ENCODE measurements at places on chromosomes 3 and 15.

DNA sequence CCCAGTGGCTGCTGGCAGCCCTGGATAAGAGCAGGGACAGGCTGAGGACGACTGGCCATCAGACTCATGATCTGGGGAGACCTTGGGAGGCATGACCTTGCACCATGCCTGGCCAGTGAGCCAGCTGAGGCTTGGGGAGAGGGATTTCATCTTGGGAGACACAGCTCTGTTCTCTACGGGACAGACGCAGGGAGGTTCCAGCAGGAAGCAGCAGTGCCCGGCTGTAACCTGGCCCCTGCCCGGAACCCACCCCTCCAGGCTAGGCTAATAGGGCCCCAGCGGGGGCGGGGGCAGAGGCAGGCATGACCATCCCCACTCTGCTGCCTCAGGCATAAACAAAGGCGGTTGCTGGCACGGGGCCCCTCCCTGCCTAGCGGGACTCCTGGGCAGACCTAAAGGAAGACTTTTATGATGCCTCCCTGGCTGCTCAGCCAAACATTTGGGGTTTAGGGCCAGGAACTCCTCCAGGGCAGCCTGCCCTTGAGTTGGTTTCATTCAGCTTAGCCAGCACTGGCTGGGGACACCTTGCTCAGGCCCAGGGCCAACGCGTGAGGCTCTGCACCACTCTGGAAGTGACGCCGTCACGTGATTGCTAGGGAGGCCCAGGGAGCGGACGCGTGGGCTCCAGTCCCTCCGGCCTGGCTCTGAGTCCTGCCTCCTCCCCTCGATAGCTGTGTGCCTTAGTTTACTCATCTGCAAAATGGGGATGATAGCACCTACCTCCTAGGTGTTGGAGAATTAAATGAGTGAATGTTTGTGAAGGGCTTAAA lies 27.6 kb downstream of the HDAC11 start:
- peaks cover 3% of the 10 kb centered on the region for H3K27me3 ChIP-seq
- no peak overlapping the region for H3K4me3 ChIP-seq
- no peaks in the 10 kb centered on the region for H3K36me3 ChIP-seq
- H3K4me1 ChIP-seq, result no peaks in the 10 kb centered on the region
- no peak overlapping the region for H3K27ac ChIP-seq

DNA sequence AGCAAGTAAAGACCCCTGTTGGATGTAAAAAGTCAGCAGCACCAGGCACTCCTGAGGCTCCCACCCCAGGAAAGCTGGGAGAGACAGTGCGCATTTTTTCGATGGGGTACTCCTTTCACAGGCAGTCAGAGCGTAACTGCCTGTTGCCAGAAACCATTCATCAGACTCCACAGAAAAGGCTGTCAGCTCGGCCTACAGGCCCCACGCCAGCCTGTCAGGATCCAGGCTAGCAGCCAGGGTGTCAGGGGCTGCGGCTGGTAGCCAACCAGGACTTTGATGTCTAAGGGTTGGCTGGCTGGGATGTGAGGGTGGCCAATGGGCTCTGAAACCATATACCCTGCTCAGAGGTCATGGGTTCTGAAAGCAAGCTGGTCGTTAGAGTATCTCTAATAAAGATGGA lies 164.5 kb downstream of the WNT5A start:
- H3K36me3 ChIP-seq, result no peaks in the 10 kb centered on the region
- no peak overlapping the region for H3K27ac ChIP-seq
- no peaks in the 10 kb centered on the region for H3K4me1 ChIP-seq
- no peak for DNase-seq
- H3K27me3 ChIP-seq, result no peaks in the 10 kb centered on the region

DNA sequence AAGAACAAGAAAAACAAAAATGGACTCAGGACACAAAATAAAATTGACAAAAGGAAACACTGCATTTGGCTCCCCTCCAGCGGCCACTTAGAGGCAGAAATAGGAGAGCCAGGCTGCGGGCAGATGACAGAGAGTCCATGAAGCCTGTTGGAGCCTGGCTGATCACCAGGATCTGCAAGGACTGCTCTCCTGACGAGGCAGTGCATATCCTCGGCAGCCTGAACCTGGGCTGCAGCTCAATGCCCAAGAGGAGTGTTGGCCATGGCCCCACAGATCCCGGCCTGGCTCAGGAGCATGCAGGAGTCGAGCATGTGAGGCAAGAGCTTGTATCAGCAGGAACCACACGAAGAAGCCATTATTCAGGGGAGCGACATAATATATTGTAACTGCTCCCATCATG lies 199.8 kb downstream of the STT3B start:
- no peak for DNase-seq
- no peaks in the 10 kb centered on the region for H3K36me3 ChIP-seq
- H3K4me3 ChIP-seq, result no peak overlapping the region
- H3K27ac ChIP-seq, result no peak overlapping the region

GRCh38 chr15:82803793-82804574 lies 1.9 kb downstream of the FSD2 start:
- DNase-seq, result no peak
- H3K27ac ChIP-seq, result no peak overlapping the region
- H3K36me3 ChIP-seq, result no peaks in the 10 kb centered on the region
- no peak overlapping the region for H3K4me3 ChIP-seq
- H3K27me3 ChIP-seq, result peaks cover 62% of the 10 kb centered on the region

DNA sequence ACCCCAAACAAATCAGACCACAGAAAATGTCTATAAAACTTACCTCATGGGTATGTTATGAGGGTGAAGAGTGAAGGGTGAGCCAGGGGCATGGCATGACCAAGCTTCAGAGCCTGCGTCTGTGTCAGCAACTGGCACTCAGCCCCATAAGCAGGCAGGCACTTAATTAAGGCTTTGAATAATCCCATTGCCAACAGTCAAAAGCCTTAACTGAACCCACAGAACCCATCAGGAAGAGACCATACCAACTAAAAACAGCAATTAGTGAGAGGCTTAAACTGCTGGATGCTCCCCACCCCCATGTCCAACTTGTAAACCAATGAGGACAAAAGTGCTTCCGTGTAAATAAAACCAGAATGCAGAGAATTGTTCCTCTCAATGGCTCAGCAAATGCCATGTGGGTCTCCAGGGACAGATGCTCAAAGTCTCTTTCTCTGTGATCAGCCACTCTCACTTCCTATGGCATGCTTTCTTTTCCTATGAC lies 126.0 kb downstream of the MYLK start:
- no peak for DNase-seq
- H3K4me3 ChIP-seq, result no peak overlapping the region
- H3K27ac ChIP-seq, result no peak overlapping the region
- no peaks in the 10 kb centered on the region for H3K36me3 ChIP-seq
- H3K27me3 ChIP-seq, result peaks cover 32% of the 10 kb centered on the region
- H3K4me1 ChIP-seq, result peaks cover 12% of the 10 kb centered on the region

DNA sequence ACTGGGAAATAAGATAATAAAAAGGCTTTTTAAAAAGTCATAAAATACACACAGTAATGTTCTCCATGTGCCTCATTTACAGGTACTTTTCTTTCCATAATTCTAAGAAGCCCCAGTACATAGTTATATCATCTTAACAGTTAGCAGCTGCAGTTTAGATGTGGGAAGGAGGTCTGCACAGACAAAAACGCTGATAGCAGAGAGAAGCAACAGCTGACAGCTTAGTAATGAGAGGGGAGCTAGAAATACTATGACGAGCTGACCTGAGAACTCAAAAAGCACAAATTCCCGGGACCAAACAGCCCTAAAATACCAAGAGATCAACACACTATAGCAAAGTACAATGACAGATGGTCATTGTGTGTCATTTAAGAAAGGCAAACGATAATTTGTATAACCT lies 36.7 kb upstream of the ARHGEF3 start:
- H3K27me3 ChIP-seq, result no peaks in the 10 kb centered on the region
- H3K27ac ChIP-seq, result no peak overlapping the region
- H3K36me3 ChIP-seq, result peaks cover 19% of the 10 kb centered on the region

DNA sequence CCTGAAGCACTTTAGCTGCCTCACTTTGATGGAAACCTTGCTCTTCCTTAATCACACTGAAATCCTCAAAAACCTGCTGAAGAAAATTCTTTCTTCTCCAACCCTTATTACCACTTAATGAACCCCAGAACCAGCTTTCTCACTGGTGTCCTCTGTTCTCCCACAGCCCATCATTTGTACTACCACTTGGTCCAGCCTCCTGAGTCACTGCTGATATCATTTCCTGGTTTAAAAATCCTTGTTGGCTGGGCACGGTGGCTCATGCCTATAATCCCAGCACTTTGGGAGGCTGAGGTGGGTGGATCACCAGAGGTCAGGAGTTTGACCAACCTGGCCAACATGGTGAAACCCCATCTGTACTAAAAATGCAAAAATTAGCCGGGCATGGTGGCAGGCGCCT lies 418.6 kb upstream of the KCNMB2 start:
- no peaks in the 10 kb centered on the region for H3K36me3 ChIP-seq
- no peak overlapping the region for H3K27ac ChIP-seq
- H3K4me3 ChIP-seq, result no peak overlapping the region

DNA sequence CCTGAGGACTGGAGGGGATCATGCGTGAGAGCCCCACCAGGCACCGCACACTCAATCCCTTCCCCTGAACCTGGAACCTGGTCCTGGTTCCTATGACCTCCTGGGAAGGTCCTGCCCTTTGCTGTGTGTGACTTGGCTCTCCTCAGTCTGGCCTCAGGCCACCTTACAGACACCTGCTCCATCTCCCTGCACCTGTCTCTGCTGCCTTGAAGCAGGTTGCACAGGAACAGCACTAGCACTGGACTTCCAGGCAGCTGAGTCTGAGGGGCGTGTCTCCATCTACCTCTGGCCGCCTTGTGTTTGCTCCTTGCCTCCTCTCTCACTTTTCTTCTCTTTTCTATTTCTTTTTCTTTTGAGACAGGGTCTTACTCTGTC lies 15.4 kb downstream of the PSTPIP1 start:
- no peak for DNase-seq
- H3K4me3 ChIP-seq, result no peak overlapping the region
- H3K4me1 ChIP-seq, result peaks cover 87% of the 10 kb centered on the region
- H3K27me3 ChIP-seq, result no peaks in the 10 kb centered on the region
- H3K36me3 ChIP-seq, result peaks cover 51% of the 10 kb centered on the region

GRCh38 chr15:98772895-98773294 lies 124.6 kb downstream of the IGF1R start:
- no peak for DNase-seq
- H3K27ac ChIP-seq, result no peak overlapping the region
- no peak overlapping the region for H3K4me3 ChIP-seq
- H3K4me1 ChIP-seq, result peaks cover 20% of the 10 kb centered on the region
- H3K27me3 ChIP-seq, result no peaks in the 10 kb centered on the region
- no peaks in the 10 kb centered on the region for H3K36me3 ChIP-seq

GRCh38 chr3:169120928-169121327 lies 542.6 kb downstream of the MECOM start:
- no peaks in the 10 kb centered on the region for H3K36me3 ChIP-seq
- H3K27me3 ChIP-seq, result no peaks in the 10 kb centered on the region
- H3K4me3 ChIP-seq, result no peak overlapping the region
- no peaks in the 10 kb centered on the region for H3K4me1 ChIP-seq
- no peak for DNase-seq

- H3K27me3 ChIP-seq, result peaks cover 3% of the 10 kb centered on the region
- no peaks in the 10 kb centered on the region for H3K36me3 ChIP-seq
- no peak overlapping the region for H3K27ac ChIP-seq
These were observed 39.8 kb downstream of the CD200R1L start for GRCh38 chr3:112806903-112807302.

DNA sequence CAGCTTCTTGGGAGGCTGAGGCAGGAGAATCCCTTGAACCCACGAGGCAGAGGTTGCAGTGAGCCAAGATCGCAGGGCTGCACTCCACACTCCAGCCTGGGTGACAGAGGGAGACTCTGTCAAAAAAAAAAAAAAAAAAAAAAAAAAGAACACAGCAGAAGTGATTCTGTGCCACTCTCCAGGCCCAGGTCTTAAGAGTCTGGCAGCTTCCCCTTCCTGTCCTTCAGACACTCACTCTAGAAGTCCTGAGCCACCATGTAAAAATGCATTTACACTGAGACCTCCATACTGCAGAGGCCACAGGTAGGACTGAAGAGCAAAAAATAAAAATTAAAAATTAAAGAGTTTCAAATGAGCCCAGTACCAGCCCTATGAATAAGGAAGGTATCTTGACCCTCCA lies 11.8 kb upstream of the CDV3 start:
- no peak overlapping the region for H3K4me3 ChIP-seq
- no peaks in the 10 kb centered on the region for H3K4me1 ChIP-seq
- no peak for DNase-seq
- H3K36me3 ChIP-seq, result peaks cover 1% of the 10 kb centered on the region
- H3K27ac ChIP-seq, result no peak overlapping the region

GRCh38 chr15:84819291-84819768 lies 2.2 kb downstream of the ALPK3 start:
- H3K4me1 ChIP-seq, result peaks cover 12% of the 10 kb centered on the region
- H3K27ac ChIP-seq, result no peak overlapping the region
- H3K4me3 ChIP-seq, result no peak overlapping the region
- no peaks in the 10 kb centered on the region for H3K36me3 ChIP-seq
- no peak for DNase-seq

GRCh38 chr3:45486136-45486535 lies 97.8 kb downstream of the LARS2 start:
- peaks cover 39% of the 10 kb centered on the region for H3K36me3 ChIP-seq
- no peaks in the 10 kb centered on the region for H3K27me3 ChIP-seq
- no peak for DNase-seq
- H3K4me3 ChIP-seq, result no peak overlapping the region
- H3K4me1 ChIP-seq, result no peaks in the 10 kb centered on the region
- no peak overlapping the region for H3K27ac ChIP-seq

- H3K36me3 ChIP-seq, result no peaks in the 10 kb centered on the region
- no peak overlapping the region for H3K4me3 ChIP-seq
- no peaks in the 10 kb centered on the region for H3K27me3 ChIP-seq
- no peak for DNase-seq
- no peak overlapping the region for H3K27ac ChIP-seq
These were observed 482.6 kb upstream of the TPRG1 start for GRCh38 chr3:188689101-188689574.

GRCh38 chr3:40055361-40055760 lies 246.0 kb downstream of the MYRIP start:
- no peak overlapping the region for H3K4me3 ChIP-seq
- DNase-seq, result no peak
- no peak overlapping the region for H3K27ac ChIP-seq
- no peaks in the 10 kb centered on the region for H3K4me1 ChIP-seq

DNA sequence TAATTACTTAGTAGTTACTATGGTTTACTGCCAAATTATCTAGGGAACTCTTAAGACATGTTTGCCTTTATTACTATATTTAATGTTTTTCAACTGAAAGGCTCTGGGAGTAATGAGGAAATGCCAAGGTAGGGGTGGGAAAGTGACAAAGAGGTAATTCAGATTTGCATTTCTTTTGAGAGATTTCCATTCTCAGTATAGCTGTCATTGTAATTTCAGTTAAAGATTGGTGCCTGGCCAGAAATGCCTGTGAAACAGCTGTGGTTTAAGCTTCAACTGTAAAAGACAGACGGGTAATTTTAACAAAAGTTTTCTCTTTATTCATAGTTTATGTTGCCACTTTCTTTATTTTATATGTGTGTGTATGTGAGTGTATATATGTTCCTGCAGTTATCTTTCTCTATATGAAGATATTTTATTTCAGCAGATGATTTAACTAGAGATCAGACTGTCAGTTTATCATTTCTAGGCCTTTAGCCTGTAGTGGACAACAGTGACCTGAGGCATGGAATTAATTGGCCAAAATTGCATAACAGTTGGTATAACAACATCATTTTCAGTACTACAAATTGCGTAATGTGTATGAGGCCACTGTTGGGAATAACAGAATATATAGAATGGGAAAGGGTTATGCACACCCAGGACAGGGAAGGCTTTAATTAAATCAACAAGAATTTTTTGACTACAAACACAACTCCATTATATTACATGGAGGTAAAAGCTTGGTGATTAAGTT lies 119.0 kb downstream of the BBX start:
- peaks cover 6% of the 10 kb centered on the region for H3K36me3 ChIP-seq
- no peak overlapping the region for H3K27ac ChIP-seq
- no peaks in the 10 kb centered on the region for H3K4me1 ChIP-seq
- no peaks in the 10 kb centered on the region for H3K27me3 ChIP-seq

Data from activated naive CD4-positive, alpha-beta T cell treated with anti-CD3 and anti-CD28 coated beads, Interleukin-2, amount 10 ng/mL, durations not matched to agents 7 days and 5 days (primary cell).